ENCODE measurements at places on chromosomes 16 and 17. TPM values are rescaled to one million over a fixed set of nuclear protein-coding genes. Genes with fewer than 3 reads are reported as not detected.
A peak's percentile ranks its signal among the peaks of the same experiment; 100 is the strongest.

STH gene
- not detected for total RNA-seq

DNA sequence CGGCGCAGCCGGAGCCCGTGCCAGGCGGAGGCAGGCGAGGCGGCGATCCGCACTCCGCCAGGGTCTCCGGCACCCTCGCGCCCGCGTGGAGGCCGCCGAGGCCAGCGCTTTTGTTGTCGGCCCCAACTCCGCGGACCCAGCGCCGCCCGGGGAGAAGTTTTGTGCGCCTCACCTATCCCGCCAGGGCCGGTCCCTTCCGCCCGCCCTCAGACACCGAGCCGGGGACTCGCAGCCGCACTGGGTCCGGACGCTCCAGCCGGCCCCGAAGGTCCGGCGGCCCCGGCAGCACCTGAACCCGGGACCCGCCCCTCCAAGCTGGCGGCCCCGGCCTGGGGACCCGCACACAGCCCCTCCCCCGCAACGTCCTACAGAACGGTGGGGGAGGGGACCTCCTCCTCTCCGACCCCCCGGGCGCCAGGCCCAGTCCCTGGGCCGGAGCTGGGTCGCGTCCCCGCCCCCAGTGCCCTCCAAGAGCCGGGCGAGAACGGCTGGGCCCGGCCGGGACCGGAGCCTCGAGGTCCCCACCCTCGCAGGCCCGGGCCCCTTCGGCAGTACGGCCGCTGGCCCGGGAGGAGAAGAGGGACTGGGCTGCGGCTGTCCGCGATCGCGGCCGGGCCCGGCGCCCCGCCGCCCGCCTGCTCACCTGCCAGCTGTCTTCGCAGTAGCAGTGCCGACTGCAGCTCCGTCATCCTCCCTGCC is 698 bp downstream of the UBE2G1 start:
- DNase-seq, result peak; percentile 32

- DNase-seq, result no peak
Observed at GRCh38 chr16:12271006-12271405, 294.5 kb downstream of the SNX29 start.

NPIPB6 gene
- 0.74 TPM for total RNA-seq

IGFALS gene
- 0.11 TPM for total RNA-seq

DNA sequence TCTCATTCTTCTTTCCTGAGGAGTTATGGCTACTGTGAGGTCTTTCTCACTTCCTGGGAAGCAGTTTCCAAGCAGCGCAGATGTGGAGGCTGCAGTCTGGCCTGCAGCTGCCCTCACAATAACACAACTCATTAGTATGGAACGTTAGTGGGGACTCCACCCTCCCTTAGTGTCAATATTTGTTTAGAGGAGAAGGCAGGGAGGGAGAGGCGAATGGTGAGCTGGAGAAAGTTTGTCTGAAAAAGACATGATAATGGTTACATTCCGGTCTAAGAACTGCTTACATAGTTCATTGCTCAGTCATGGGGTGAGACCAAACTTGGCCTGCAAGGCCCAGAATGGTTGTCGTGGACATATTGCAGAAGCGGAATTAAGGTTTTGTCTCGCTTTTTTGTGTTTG is 170.2 kb downstream of the HS3ST3B1 start:
- no peak for DNase-seq

SOX15 gene
- total RNA-seq, result 1.1 TPM

TNFRSF12A gene
- 319 TPM for total RNA-seq

- no peak for DNase-seq
Observed at GRCh38 chr17:81389585-81389984, 5.7 kb upstream of the BAHCC1 start.

- DNase-seq, result no peak
Observed at GRCh38 chr16:85569615-85570212, 43.4 kb upstream of the GSE1 start.

- DNase-seq, result no peak
Observed at GRCh38 chr16:85999778-86000177, 100.8 kb downstream of the IRF8 start.

DNA sequence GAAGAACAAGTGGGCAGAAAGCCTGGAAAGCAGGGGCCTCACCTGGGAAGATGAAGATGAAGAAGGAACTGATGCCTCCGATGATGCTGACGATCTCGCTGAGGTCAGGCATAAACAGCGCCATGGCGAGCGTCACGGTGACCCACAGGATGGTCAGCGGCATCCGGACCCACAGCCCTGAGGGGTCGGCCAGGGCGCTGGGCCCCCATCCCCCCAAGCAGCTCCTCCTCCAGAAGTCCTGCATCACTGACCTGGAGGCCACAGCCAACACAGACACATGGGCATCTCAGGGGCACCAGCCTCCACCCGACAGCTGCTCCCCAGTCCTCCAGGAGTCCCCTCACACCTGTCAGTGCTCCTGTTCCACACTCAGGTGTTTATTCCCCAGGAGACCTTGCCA is 26.1 kb downstream of the SLC38A8 start:
- DNase-seq, result no peak

KRT27 gene
- not detected for total RNA-seq

- peak; percentile 76 for DNase-seq
Observed at GRCh38 chr17:75693500-75694481, 26.7 kb downstream of the SAP30BP start.

C16orf96 gene
- total RNA-seq, result 0.10 TPM

GRCh38 chr17:28185658-28186057 is 133.3 kb upstream of the TMEM97 start:
- DNase-seq, result no peak

GRCh38 chr16:49599281-49599680 is 225.7 kb downstream of the C16orf78 start:
- no peak for DNase-seq

DNA sequence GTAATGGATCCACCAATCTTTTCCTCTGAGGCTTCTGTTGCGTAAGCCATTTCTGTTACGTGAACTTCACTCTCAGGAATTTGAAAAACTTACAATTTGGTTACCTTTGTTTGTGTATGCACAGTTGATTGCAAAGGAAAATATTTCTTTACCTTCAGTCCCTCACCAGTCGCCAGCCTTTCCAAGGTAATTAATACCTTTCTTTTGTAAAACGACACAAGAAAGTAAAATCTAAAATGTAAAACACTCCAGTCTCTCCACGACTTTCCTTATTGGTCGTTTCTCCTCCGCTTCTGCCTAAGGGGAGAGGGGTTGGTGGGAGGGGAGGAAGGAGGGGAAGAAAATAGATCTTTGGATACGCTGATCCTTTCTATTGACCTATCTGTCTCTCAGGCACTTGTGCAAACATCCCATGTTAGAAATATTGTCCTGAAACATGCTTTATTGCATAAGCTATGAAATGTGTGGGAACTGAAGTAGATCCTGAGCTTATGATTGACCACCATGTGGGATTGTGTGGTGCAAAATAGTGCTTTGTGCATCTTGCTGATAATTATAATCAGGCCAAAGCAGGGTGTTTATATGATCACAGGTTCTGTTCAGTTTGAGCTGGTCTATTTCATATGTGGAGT is 32.4 kb upstream of the EFCAB13 start:
- DNase-seq, result no peak

TBC1D3K gene
- not detected for total RNA-seq

GRCh38 chr17:27602721-27603420 is 28.1 kb upstream of the LGALS9 start:
- peak; percentile 69 for DNase-seq

TPSAB1 gene
- 0.90 TPM for total RNA-seq

GRCh38 chr17:32626379-32626791 is 139.6 kb downstream of the CDK5R1 start:
- DNase-seq, result no peak

- no peak for DNase-seq
Observed at GRCh38 chr17:65092262-65092661, 35.7 kb upstream of the GNA13 start.

TMEM238L gene
- total RNA-seq, result not detected

NCBP3 gene
- total RNA-seq, result 28.2 TPM

GRCh38 chr17:7072406-7072805 is 7.6 kb downstream of the CLEC10A start:
- no peak for DNase-seq

ESRP2 gene
- total RNA-seq, result 0.09 TPM

APOBR gene
- 0.60 TPM for total RNA-seq

CFAP119 gene
- 0.71 TPM for total RNA-seq

- no peak for DNase-seq
Observed at GRCh38 chr17:1934901-1935300, 90.2 kb downstream of the RTN4RL1 start.

GRCh38 chr16:20393801-20394577 is 10.5 kb downstream of the PDILT start:
- peak; percentile 11 for DNase-seq

DNA sequence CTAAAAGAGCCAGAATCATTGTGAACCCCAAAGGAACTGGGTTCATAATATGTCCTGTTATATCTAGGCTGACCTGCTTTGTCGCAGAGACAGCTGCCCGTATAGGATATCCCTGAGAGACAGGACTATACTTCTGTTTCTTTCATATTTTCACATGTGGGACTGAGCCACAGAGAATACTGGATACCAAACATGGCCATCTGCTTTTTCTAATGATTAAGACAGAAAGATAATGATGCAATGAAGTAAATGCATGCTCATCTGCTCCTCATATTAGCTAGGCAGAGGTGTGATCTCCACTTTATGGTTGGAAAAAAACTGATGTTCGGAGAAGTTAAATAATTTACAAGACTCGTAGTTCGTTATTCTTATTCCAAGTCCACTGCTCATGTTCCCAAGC is 160.4 kb downstream of the AATF start:
- DNase-seq, result no peak

- DNase-seq, result no peak
Observed at GRCh38 chr16:57940382-57940966, 30.5 kb downstream of the CNGB1 start.

INCA1 gene
- total RNA-seq, result 1.8 TPM

TBC1D24 gene
- 6.2 TPM for total RNA-seq

GRCh38 chr17:49523706-49524472 is 28.8 kb downstream of the NGFR start:
- no peak for DNase-seq

GRCh38 chr17:42214156-42214555 is 19.9 kb upstream of the GHDC start:
- DNase-seq, result no peak

DNA sequence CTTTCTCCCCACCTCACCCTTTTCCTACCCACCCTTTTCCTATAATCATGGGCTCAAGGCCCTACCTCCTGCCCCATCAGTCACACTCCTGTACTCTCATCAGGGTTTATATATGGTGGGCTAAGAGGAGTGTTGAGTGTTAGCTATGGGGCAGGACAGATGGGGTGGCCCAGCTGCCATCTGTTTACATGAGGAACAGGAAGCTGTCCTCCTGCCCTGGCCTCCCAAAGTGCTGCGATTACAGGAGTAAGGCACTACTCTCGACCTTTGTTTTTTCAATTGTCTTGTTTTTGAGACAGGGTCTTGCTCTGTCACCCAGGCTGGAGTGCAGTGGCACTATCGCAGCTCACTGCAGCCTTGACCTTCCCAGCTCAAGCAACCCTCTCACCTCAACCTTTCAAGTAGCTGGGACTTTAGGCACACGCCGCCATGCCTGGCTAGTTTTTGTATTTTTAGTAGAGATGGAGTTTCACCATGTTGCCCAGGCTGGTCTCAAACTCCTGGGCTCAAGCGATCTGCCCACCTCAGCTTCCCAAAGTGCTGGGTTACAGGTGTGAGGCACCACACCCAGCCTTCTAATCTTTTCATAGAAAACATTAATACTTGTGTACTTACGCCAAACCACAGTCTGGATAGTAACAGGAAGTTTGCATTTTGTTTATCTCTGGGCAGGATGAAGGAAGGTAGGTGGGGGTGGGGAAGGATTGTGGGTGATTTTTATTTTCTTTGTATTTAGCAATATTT is 1.6 kb downstream of the TRADD start:
- no peak for DNase-seq

MEOX1 gene
- total RNA-seq, result 17.7 TPM

- peak; percentile 77 for DNase-seq
Observed at GRCh38 chr17:18960803-18961511, 9.0 kb downstream of the SLC5A10 start.

DNA sequence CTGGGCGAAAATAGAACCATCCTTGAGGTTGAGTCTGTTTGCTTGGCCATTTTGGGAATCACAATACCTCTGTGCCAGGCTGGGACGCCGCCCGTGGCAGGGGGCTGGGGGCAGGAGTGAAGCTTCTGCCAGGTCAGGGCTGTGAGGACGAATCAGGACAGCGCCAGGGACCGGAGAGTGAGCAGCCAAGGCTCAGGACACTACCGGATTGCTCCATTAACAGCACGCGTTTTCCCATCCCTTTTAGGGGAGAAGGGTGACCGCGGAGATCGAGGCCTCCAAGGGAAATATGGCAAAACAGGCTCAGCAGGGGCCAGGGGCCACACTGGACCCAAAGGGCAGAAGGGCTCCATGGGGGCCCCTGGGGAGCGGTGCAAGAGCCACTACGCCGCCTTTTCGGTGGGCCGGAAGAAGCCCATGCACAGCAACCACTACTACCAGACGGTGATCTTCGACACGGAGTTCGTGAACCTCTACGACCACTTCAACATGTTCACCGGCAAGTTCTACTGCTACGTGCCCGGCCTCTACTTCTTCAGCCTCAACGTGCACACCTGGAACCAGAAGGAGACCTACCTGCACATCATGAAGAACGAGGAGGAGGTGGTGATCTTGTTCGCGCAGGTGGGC is 23.4 kb downstream of the C1QTNF1 start:
- DNase-seq, result no peak

Data from heart right ventricle (tissue), 16 donors.